ENCODE measurements at places on chromosomes 11 and 22.

- no peak for DNase-seq
These were observed 27.4 kb downstream of the DRD2 start for GRCh38 chr11:113447621-113448315.

GRCh38 chr11:2708757-2709281 lies 9.0 kb upstream of the KCNQ1OT1 start:
- DNase-seq = no peak

DNA sequence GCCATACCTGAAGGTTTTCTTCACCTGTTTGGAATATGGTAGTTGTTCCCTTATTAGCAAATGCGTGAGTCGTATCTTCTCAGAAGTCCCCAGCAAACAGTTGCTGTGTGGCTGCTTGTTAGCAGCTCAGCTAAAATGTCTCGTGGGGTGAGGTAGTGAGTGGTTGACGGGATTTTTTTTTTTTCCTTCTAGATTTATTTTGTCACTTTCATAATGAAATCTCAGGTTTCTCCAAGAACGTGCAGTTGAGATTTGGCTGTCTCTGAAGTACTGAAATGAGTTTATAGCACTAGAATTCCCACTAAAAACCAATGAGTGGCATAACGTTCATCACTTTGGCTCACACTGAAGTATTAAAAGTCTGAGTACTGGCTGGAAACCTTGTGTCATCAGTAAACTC lies 16.8 kb downstream of the RCN1 start:
- DNase-seq = no peak

DNA sequence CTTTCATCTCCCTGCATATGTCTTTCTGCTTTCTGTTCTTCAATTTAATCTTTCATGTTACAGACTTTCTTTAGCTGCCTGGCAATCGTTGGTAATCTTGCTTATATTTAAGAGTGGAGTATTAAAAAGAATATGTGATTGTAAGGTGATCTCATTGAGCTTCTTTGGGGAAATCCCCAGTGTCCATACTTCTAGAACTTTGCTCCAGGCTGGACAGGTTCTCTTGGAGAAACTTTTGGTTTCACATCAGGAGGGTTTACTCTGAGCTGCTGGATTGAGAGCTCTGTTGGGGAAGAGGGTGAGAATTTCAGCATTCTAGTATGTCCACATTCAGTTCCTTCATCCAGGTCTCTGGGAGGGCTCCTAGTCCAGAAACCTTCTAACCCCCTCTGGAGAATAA lies 16.1 kb downstream of the LRRC75B start:
- DNase-seq = no peak

DNA sequence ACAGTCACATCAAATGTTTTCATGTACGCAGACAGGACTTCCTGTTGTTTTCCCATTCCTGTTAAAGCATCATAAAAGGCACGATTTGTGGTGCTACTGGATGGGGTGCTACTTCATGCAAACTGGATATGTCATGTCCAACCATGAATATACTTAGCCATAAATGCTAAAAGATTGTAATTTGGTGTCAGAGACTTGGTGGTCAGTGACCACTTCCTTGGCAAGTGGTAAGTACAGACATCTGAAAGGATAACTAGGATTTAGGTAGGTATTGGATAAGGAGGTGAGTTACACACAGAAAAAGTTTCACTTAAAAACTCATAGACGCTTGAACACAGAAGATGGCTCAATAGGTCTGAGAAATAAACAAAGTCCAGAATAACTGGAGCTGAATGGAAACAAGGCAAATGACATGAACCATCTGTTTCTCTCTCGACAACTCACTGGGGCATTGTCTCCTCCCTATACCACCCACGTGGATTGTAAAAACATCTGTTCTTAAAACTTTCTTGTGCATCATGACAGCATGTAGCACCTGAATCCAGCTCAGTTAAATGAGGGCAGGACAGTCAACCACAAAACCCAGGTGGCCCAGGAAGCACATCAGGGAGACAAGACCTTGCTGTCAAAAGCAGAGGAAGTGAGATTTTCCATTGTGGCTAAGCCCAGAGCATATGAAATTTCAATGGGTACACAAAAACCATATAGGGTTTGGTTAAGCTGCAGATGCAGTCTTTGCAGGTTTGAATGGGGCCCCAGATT lies 22.1 kb upstream of the IGLL5 start:
- no peak for DNase-seq

- DNase-seq = no peak
These were observed 37.0 kb downstream of the CLPB start for GRCh38 chr11:72397333-72397732.

DNA sequence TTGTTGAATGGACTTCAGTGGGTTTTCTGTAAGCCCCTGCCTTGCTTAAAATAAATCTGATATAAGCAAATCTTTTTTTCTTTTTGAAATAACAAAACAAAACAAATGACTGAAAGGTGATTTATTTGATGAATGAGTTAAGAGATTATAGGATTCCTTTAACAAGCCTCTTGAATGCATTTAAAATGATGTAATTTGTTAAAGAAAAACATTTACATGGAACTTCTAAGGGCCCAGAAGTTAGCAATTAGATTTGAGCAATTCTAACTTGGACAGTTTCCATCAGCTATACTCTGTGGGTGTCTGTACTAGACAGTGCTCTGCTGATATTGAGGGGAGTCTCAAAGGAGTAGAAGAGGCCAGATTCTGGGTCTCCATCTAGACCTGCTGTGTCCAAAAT lies 143.5 kb upstream of the RAG2 start:
- DNase-seq = no peak

DNA sequence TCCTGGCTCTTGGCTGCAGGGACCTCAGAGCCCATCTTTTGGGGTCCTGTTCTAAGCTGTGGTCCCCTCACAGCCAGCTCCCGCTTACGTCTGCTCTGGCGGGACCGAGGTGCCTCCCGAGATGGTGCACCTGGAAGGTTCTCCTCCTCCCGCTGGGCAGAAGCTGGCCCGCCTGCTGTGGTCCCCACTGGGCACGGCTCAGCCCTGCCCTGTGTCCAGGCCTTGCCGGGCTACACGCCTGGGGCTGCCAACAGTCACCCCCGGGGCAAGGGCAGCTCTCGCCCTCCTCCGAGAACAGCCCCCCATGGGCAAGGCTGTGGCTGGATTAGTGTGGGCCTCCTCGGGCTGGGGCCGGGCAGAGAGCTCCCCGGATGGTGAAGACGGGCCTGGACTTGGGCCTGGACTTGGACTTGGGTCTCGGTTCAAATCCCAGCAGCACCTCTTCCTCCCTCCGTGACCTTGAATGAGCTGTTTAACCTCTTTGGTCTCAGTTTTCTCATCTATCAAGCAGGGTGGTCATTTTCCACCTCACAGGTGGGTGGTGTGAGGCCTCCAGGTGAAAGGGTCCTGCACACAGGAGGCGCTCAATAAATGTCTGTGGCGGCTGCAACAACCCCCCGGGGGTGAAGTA lies 998 bp downstream of the BAIAP2L2 start:
- no peak for DNase-seq

DNA sequence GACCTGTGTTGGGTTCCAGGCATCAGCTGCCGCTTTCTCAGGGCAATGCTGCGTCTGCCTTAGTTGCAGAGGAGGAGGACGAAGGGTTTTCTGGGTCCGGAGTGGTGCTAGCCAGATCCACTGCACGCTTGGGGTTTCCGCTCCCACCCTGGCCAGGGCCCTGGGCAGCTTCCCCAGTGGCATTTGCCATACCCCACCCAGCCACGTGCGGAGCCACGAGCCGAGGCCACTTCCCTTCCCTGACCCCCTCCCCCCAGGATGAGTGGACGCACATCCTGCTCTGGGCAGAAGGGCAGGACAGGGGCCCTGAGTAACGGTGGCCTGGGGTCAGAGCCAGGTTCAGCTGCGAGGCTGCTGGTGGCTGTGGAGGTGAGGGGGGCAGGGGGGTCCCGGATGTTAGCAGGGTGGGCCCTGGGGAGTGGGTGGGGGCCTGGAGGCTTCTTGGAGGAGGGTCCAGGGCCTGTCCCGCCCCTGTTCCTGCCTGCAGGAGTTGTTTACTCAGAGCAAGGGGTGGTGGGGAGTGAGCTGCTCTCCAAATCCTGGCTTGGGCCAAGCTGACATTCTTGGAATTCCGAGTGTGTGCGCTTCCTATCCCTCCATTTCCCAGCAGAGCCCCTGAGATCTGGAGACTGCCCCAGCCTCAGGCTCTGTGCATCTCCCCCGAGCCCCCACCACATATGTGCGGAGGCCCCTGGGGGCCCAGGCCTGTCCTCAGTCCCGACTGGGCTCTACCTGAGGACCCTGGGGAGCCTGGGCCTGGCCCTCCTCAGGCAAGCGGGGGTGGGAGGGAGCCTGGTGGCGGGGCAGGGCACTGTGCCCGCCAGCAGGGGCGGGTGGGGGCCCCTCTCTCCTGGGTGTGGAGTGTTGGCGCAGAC lies 1.4 kb downstream of the TSPAN4 start:
- DNase-seq = no peak

- no peak for DNase-seq
These were observed 73.2 kb upstream of the BID start for GRCh38 chr22:17847360-17848078.

- no peak for DNase-seq
These were observed 7.4 kb upstream of the GNAZ start for GRCh38 chr22:23062616-23063538.

DNA sequence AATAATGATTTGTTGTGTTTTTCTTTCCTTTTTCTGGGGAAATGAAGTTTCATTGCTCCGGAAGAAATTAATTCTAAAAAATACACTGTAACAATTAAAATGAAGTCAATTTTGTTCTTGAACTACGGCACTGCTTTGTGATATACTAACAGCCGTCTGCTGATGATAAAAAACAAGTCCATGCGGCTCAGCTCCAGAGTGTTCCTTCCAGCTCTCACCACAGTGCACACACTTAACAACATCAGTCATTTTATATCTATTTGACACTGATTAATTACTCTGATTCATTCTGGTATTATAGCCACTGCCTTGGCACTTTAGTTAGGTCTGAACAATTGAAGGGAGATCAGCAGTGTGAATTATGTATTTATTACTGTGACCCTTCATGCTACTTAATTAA lies 97.4 kb upstream of the SLC6A5 start:
- DNase-seq = no peak

DNA sequence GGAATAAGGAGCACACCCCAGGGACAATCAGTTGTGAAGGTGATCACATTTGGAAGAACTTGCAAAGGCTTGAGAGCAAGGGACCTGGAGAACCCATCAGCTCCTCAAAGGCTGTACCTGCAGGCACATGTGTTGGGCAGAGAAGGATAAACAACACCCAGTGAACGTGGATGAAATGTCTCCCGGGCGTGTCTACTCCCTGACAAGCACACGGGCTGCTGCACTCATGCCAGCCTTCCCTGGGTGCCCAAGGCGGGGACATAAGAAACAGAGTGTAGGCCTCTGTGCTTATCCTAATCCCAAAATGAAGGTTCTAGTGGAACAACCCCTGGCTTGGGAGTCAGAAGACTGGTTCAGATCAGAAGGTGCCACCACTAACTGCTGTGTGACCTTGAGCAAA lies 46.7 kb downstream of the DSCAML1 start:
- DNase-seq = no peak

GRCh38 chr22:48240148-48240934 lies 1477.9 kb downstream of the TBC1D22A start:
- DNase-seq = no peak

- no peak for DNase-seq
These were observed 1073.3 kb upstream of the RAG2 start for GRCh38 chr11:37671321-37671720.

GRCh38 chr11:70325824-70326223 lies 55.3 kb downstream of the PPFIA1 start:
- DNase-seq = no peak

DNA sequence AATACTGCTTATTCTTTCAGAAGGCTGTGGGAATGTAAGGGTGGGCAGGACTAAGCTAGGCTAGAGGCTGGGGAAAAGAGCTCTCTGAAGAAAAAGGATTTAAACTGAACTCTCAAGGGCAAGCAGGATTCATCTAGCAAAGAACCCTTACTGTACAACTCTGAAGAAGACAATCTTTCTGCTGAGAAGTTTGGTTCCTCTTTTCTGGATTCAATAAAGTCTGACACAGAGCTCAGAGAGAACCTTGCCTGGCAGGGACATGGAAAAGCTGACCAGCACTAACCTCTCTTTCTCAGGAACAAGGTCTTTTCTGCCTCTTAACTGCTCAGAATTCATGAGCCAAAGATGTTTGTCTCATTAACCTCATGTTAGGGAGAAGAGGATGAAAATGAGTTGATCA lies 388.4 kb upstream of the DDI1 start:
- DNase-seq = no peak

DNA sequence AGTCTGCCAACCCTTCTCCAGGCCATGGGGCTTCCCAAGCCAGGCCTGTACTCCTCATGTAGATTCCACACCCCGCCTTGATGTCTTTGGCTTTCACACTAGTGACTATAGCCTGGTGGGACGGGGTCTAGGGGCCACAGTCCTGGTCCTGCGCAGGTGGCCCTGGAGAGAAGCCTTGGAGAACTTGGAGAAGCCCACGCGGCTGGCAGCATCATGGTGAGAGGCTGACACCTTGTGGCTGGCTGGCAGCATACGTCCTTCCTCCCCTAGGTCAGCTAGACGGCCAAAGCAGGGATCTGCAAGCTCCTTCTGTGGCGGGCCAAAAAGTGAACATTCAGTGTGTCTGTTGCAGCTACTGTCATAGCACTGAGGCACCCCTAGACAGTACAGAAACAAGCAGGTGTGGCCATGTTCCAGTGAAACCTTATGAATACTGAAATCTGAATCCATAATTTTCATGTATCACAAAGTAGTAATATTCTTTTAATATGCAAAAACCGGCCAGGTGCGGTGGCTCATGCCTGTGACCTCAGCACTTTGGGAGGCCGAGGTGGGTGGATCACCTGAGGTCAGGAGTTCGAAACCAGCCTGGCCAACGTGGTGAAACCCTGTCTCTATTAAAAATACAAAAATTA lies 42.0 kb downstream of the FAM83F start:
- peak; percentile 75 for DNase-seq

DNA sequence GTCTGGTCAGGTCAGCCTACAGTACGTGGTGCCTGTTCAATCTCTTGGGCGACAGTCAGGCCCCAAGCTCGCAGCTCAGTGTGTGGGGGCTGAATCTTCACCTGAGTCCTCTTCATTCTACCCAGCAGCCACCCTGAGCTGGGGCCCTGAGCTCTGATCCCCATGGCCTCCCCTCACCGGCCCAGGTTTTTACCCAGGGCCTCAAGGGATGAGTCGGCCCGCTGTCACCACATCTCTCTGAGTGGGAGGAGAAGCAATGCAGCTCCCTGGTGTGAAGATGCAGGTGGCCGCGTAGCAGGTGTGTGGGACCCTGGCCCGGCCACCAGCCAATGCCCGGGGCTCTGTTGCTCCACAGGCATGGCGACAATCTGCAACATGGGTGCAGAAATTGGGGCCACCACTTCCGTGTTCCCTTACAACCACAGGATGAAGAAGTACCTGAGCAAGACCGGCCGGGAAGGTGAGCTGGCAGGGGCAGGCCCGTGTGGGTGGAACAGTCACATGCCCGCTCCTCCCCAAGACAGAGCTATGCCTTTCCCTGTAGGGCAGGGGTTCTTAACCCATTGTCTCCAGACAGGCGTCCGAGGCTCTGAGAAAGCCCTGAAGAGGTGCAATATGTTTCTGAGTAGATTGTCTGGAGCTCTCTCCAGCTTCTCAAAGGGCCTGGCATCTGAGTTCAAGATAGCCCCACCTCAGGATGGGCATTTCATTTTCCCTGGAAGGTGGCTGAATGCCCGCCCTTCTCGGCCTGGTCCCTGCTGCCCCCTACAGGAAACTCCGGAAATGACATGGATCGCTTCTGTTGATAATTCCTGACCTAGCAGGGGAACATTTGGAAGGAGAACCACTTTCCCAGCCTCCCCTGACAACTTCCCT lies 26.9 kb downstream of the POLR3H start:
- peak; percentile 60 for DNase-seq

Measured in NCI-H446 (cell line).